ENCODE measurements at places on chromosomes 2 and 18. TPM values are rescaled to one million over a fixed set of nuclear protein-coding genes. Genes with fewer than 3 reads are reported as not detected.

GRCh38 chr2:88058191-88058590 is 2.6 kb upstream of the KRCC1 start:
- no peak for DNase-seq

DNA sequence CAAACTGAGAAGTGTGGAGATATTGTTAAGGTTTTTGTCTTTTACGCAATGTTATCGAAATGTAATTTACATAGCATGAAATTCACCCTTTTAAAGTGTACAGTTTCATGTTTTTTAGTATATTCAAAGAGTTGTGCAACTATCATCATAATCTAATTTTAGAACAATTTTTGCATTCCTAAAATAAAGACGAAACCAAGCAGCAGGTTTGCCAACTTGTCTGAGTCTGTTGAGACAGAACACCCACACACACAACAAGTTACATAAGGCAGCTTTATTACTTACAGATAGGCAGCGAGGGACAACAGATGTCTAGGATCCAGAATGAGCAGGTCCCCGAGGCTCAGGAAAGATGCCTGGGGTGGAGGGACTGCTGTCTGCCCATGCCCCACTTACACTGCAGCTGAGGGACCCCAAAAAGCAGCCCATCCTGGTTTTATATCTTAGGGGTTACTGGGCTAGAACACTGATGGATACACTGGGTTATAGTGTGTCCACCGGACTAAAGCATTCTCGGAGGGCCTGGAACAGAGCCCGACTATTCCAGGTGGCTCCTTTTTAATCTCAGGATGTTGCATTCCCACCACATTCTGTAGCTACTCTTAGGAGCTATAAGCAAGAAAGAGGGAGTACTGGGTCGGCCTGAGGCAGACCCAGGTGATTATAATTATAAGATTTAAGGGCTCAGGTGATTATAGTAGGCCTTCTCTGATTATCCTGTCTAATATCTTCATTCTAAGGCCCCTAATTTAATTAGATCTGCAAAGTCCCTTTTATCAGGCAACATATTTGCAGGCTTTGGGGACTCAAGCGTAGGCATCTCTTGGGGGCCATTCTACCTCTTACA is 150.2 kb upstream of the DOK6 start:
- DNase-seq = no peak

DNA sequence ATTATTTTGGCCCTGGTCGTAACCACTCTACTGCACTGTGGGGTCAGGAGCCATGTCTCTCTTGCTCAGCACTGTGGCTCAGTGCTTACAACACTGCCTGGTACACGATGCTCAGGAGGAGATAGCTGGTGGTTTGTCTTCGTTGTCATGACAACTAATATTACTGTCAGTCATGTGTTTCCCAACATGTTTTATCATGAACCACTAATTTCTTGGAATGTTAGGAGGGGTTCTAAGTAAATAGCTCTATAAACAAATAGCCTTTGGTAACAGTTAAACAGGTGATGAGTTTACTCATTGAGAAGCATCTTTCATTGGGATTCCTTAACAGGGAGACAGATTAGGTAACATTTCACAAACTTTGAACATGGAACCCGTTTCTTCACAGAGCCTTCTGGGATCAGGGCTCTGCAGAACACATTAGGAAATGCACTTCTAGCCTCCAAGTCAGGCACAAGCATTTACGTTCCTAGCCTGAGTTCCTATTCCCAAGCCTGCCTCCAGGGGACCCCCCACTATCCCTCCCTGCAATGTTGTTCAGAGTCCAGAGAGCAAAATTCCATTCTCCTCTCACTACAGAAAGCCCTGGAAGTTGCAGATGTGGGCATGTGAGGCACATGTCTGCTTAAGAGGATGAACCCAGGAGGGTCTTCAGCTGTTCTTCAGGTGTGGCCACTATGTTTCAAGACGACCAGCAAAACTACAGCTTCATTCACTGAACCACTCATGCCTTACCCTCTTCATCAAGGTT is 6.4 kb upstream of the RBM44 start:
- DNase-seq = no peak

Gene C2orf15
- polyA plus RNA-seq = 12.8 TPM

DNA sequence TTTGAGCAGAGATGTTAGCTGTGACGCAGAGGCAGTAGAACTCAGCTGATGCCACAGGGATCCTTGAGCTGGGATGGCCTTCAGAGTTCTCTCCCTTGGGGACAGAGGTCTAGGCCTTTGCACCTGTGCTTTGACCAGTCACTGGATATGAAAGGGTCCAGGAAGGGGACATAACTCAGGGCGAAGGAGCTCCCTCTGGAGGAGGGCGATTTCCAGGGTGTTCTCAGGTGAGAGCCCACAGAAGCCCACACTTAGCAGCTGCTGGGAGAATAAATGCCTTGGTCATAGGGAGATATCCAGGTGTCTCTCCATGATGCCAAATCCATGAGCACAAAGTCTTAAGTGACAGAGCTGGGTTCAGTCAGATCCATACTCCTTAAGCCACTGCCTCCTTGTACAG is 369.2 kb downstream of the NYAP2 start:
- DNase-seq = no peak

Gene MEP1B
- not detected for polyA plus RNA-seq

- DNase-seq = no peak
Observed at GRCh38 chr2:237300739-237301138, 113.2 kb downstream of the COL6A3 start.

Gene MAPRE2
- 28.7 TPM for polyA plus RNA-seq

GRCh38 chr2:216081012-216081411 is 597 bp downstream of the PECR start:
- no peak for DNase-seq

GRCh38 chr2:131542438-131543384 is 15.0 kb downstream of the CCDC74A start:
- DNase-seq = no peak

GRCh38 chr2:12287220-12287751 is 429.4 kb upstream of the TRIB2 start:
- no peak for DNase-seq
